ENCODE measurements at places on chromosomes 6 and 20. TPM values are rescaled to one million over a fixed set of nuclear protein-coding genes. Genes with fewer than 3 reads are reported as not detected.

DNA sequence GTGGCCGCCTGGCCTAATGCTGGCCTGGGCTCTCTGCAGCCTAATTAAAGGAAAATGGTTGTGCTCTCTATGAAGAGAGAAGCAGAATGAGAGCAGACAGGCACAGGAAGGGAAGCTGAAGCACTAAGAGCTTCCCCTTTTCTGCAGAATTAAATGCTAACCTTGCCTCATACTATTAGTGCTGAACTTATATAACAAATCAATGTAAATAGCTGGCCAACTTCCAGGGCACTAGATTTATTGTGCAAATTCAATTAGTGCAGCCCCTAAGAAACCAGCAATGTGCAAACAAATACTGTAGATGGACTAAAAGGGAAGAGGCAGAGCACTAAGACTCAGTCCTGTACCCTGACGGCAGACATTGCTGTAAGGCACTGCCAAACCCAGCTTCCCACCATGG lies 36.1 kb upstream of the INSM1 start:
- DNase-seq, result no peak

- no peak for DNase-seq
These were observed 9.3 kb downstream of the ZBTB46 start for GRCh38 chr20:63821811-63822210.

DNA sequence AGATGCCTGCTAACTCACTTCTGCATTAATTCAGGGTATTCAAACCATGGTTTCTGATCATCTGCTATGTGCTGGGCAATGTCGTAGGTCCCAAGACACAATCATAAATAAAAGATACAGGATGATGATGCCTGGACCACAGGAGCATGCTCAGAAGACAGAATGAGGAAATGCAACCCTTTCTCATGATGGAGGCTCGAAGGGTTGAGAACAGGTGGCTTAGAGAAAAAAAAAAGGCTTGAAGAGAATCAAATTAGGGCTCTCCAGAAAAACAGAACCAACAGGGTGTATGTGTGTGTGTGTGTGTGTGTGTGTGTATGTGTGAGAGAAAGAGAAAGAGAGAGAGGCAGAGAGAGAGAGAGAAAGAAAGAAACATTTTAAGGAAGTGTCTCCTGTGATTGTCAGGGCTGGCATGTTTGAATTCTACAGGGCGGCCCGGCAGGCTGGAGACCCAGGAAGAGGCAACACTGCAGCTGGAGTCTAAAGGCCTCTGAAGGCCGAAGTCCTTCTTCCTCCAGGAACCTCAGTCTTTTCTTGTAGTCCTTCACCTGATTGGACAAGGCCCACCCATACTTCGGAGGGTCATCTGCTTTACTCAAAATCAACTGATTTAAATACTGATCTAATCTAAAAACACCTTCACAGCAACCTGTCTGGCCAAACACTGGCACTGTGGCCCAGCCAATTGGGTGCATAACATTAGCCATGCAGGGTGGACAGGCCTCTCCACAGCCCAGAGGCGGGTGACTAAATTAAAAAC lies 143.8 kb downstream of the ERMARD start:
- DNase-seq, result no peak

DNA sequence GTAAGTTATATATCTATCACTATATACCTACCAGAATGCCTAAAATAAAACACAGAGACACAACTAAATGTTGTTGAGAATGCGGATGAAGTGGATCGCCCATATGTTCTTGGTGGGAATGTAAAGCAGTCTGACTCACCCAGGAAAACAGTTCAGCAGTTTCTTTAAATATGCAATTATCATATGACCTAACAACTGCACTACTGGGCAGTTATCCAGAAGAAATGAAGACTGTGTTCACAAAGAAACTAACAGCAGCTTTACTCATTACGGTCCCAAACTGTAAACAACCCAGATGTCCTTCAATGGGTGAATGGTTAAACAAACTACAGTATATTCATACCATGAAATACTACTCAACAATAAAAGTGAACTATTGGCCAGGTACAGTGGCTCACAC lies 14.3 kb upstream of the ZC3H12D start:
- no peak for DNase-seq

GRCh38 chr6:3331971-3332370 lies 73.2 kb downstream of the PSMG4 start:
- DNase-seq, result no peak

- peak; percentile 39 for DNase-seq
These were observed at the start of gene ADGB for GRCh38 chr6:146598772-146599405. Gene ADGB, plus strand, starts transcription at chr6:146598972. Its CDS starts 69 bp downstream, at chr6:146599041.

- DNase-seq, result no peak
These were observed 118.9 kb downstream of the RIN2 start for GRCh38 chr20:19876828-19877460.

- no peak for DNase-seq
These were observed 92.7 kb downstream of the CEBPB start for GRCh38 chr20:50283370-50283769.

DNA sequence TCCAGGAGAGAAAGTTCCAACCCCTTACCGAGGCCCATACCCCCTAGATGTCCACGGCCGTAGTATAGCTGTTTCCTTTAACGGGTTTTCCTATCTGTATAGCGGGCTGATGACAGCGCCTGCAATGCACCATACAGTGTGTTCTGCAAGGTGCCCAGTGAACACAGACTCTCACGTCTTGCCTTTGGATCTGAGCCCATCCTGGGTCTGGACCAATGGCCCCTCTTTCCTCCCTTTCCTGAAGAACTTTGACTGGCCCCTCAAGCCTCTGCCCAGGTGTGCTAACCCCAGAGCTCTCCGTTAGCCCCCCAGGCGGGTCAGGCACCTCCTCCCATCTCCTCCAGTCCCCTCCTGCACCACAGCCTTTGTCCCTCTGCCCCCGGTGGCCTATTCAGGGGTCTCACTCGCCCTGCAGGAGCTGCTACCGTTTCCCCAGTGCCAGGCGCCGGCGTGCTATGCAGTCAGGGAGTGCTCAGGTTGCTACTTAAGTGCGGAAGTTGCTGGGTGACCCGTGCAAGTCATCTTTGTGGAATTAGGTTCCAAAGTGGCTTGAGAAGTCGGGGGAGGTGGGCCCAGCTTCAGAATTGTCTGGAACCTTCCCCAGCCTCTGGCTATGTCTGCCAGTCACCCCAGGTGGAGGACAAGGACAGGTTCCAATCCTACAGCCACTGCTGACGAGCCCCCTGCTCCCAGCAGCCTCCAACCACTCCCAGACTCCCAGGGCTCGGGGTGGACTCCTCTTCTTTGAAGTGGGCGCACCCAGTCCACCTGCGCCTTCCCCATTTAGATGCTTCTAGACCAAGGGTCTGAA lies 35.0 kb upstream of the ZBP1 start:
- DNase-seq, result no peak

GRCh38 chr6:108074359-108075144 lies at the start of gene OSTM1:
Gene OSTM1, minus strand, starts transcription at chr6:108074741. Its CDS starts 90 bp downstream, at chr6:108074651.
- DNase-seq, result peak; percentile 72

DNA sequence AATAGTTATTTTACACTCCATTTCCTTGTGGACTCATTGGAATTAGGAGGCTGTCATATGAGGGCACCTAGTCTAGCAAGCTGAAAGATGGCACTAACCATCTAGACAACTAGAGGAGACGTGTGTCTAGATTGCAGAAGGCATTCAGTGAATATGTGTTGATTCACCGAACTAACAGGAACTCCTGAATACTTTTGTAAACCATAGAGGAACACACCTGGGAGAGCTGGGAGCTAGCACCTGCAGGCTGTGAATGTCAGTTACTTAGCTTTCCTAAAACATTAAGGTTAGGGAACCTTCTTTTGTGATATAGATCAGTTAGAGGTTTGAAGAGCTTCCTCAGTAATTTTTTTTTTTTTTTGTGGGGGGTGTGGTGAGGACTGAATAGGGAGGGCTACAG lies 7.7 kb downstream of the OPN5 start:
- DNase-seq, result no peak

- DNase-seq, result no peak
These were observed 183.6 kb downstream of the EPHA7 start for GRCh38 chr6:93235775-93236174.

DNA sequence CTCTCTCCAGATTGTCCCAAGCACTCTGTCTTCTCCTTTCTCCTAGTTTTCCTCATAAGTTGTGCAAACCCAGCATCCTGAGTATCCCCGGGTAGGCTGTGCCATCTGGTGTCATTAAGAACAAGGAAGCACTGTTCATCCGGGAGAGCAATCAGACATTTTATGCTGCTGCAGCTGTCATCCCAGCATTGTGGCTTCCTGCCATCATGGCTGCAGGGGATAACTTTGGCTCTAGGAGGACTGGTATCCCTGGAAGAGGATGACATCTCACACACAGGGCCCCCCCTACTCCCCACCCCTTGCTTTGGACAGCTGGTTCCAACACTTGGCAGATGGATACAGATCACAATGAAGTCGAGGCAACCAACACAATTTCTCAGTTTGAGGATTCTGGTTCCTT lies 1195.1 kb upstream of the MAP3K7 start:
- DNase-seq, result peak; percentile 89

DNA sequence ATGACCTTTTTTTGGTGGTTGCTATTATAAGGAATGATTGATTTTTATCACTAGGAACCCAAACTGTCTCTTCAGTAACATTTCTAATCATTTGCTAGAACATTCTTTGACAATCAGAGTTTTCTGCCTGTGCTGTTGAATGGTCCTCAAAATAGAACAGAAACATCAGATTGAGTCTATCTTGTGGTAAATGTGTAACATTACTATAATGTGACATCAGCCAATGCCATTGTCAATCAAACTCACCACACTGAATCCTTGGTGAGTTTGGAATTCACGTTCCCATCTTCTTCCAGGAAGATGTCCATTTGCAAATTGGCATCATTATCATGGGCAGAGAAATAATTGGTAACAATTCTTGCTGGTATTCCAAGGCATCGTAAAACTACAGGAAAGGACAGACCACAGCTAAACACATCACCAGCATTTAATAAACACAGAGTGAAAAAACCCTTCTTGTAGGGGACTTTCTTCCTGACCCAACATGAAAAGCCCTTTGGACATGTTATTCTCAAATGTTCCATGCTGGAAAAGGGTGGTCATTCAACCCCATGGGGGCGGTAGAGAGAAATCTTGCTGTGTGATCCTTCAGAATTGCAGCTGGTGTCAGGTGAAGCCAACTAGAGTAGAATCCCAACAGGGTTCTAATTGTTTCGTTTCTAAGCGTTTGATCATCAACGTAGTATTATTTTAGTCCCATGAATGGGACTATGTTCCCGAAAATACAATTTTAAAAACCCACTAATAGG lies 98.5 kb downstream of the F13A1 start:
- no peak for DNase-seq

GRCh38 chr20:32294071-32294470 lies 16.6 kb downstream of the KIF3B start:
- DNase-seq, result no peak

- no peak for DNase-seq
These were observed 93.9 kb downstream of the PRND start for GRCh38 chr20:4815628-4816027.

DNA sequence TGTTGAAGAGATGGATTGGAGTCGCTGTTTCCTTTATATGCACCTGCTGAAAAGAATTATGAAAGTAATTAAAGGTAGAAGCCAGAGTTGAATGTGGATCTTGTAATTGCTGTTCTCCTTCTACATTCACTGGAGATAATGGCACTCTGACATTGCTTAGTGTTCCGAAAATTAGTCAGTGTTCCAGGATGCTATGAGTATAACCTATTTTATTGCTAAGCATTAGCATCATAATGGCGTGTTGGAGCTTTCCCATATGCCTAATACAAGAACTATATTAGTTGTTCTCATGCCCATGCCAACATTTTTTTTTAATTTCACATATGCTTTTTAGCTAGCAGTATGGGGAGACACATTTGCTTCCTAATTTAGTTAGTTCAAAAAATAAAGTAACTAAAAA lies 236.4 kb downstream of the ARHGAP18 start:
- no peak for DNase-seq

- DNase-seq, result no peak
These were observed 72.0 kb downstream of the SYCP2 start for GRCh38 chr20:59861401-59861800.

- DNase-seq, result no peak
These were observed 14.0 kb downstream of the POM121L2 start for GRCh38 chr6:27297857-27298730.

DNA sequence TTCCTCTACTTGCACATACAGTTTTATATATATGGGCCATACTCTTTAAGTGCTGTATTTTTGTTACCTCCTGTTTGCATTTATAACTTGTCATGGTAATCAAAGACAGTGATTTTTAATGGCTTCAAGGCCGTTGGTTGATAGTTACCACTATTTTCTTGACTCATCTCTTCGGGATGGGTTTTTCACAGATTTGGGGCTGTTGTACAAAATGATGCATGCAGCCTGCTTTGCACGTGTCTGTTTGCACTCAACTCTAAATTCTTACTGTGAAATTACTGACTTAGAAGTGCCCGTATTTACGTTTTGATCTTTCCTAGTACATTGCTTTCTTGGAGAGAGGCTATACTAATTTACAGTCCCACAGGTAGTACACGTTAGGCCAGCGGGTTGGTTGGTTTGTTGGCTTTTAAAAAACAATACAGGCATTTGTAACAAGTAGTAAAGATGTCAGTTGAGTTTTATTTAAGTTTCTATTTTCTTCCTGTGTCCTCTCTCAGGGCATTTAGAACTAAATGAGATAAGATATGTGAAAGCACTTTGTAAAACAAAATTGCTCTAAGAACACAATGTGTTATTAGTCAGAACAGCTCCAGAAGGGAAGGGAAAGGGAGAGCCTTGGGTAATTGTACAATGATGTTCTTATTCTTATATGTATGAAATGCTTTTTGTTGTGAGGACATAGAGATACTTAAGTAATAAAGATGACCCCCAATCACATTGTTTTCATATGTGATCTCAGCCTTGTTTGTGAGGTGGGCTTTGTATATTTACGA lies 11.7 kb downstream of the JARID2 start:
- no peak for DNase-seq

- no peak for DNase-seq
These were observed 644 bp downstream of the RBL1 start for GRCh38 chr20:37095108-37095598.

F13A1 gene
- total RNA-seq, result 47.7 TPM

GSTA2 gene
- total RNA-seq, result not detected

LY86 gene
- total RNA-seq, result 14.5 TPM

TBXT gene
- total RNA-seq, result not detected

HTR1E gene
- total RNA-seq, result 1.7 TPM

TMEM151B gene
- total RNA-seq, result 18.0 TPM

RAB32 gene
- 29.1 TPM for total RNA-seq

RAMACL gene
- total RNA-seq, result 1.5 TPM

HLA-DPA1 gene
- 19.8 TPM for total RNA-seq

ACSS1 gene
- 37.3 TPM for total RNA-seq

NDRG3 gene
- total RNA-seq, result 80.4 TPM

TSBP1 gene
- total RNA-seq, result not detected

OR2J3 gene
- 0.10 TPM for total RNA-seq

PSMB9 gene
- 9.0 TPM for total RNA-seq

Data from spinal cord (tissue), 10 donors.